ENCODE measurements at places on chromosomes 2 and 18.
A peak's percentile ranks its signal among the peaks of the same experiment; 100 is the strongest.

DNA sequence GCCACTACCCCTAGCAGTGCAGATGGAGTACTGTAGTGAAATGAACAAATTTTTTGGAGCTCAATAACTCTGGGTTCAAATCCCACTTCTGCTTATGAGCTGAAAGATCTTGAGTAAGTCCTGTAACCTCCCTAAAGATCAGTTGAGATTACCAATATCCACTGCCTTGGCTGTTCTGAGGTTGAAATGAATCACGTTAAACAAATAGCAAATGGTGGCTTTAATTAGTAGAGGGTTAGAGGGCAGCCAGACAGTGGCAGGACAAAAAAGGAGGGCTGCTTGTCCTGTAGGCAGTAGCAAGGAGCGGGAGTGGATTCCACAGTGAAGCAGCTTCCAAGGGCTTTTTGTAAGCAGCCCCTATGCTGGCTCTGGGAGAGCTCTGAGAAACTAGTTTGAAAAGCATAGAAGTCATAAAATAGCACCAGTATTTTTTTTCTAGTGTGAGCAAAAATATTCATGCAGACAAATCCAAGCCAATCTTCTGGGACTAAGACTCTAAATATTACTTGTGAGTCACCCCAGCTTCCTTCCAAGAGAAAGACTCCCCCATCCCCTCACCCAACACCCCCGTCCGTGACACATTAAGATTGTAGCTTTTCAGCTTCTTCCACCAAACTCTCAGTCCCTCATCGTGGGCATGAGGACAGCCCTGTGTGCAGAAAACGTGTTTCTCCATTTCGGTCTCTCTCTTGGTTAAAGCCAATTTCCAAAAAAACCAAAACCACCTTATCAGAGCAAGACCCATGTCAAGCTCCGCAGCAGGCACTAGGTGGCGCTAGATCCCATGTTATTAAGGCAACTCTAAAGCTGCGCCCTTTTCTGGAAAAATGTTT is 123.5 kb upstream of the LGALSL start:
- DNase-seq = peak; percentile 85

GRCh38 chr2:160909781-160910242 is 250.4 kb upstream of the TANK start:
- DNase-seq = no peak

DNA sequence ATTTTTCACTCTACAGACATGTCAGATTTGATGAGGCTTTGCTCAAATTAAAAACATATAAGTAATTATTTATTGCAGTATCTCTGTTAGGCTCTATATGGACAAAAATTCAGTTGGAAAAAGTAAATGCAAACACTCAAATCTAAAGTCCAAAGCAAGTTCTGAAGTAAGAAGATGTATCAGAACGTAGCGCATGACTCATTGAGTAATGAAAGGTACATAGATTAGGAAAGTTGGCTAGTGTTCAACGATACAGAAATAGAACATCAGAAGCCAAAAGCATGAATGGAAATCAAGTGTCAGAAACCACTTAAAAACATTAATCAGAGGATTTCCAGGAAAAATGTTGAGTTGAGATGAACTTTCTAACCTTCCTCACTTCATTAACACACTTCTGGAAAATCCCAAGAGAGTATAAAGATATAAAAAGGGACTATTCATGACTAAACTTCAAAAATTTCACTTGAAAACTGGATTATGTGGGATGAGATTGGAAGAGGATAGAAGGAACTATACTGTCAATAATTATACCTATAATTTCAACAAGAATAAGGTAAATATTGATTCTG is 494.1 kb downstream of the LRRTM4 start:
- DNase-seq = no peak

DNA sequence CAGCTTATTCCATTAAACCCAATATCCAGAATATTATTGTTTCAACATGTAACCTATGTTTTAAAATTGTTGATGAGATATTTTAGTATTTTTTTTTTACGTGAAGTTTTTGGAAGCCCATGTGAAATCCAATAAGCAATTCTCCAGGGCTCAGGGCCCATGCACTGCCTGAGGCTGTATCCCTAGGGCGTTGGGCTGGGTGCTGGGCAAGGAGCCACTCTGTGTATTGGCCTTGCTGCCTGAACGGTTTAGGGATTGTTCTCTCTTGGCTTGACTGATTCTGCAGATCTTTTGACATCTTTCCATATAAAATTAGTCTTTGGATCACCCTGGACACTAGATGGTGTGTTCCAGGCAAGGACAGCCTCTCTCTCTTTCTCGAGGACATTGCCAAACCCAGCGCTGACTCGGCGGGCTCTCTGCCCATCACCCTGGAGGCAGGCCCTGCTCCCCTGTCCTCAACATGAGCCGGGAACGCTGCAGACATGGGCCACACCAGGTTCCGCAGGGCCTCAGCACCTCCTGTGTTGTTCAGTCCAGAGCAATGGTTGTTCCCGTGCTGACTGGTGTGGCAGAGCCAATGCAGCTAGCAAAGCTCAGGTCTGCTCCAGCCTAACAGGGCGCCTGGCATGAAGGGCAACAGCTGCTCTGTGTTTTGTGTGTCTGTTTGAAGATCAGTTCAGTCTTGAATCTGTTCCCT is 163.0 kb downstream of the SEPTIN10 start:
- DNase-seq = no peak

DNA sequence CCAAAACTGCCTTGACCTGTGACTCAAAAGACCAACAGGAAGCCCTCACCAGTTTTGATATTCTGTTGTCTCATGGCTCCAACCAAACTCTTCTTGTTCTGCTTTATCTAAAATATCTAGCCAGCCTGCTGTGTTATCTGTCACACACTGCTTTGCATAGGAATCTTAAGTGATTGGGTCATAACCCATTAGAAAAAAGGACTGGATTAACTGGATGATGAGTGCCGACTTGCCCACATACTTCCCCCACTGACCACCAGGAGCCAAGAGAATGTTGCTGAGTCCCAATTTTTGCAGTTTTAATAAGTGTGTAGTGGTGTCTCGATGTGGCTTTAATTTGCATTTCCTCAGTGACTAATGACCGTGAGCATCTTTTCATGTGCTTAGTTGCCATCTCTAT is 6.5 kb downstream of the MOGAT1 start:
- DNase-seq = no peak

DNA sequence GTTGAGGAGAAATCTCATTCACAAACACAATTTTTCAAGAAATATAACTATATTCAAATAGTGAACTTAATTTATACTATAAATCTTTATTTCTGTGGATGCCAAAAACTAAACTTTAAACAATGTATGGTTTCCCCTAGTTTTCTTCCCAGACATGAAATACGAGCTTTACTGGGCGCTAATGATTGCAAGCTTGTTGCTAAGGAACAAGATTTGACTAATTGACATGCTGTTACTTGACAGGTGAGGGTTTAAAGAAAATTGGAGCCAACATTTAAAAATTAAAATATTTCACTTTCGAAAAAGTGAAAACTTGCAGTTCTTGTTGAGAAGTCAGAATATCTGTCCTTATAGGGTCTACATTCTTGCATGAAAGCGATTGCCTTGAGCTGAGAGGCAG is 381.0 kb downstream of the MEIS1 start:
- DNase-seq = no peak

GRCh38 chr2:80363330-80363729 is 58.8 kb upstream of the LRRTM1 start:
- no peak for DNase-seq

DNA sequence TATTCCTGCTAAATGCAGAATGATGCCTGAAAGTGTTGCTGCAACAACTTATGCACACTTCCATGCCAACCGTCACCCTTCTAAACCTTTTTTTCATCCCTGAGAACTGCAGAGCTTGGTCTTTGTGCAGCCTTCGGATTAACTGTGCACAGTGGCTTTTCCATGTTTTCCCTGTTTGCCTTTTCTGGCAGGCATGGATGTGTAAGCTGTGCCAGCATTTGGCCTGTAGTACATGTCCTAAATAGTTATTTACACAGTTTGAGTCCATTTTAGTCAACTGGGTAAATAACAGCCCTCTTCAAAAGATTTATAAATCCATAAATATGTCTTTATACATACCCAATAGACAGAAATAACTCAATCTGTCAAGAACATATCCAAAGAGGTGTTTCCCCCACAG is 31.5 kb downstream of the MEIS1 start:
- DNase-seq = no peak

GRCh38 chr2:239945751-239946561 is 79.2 kb downstream of the NDUFA10 start:
- no peak for DNase-seq

- DNase-seq = no peak
These were observed 7.6 kb upstream of the FARSB start for GRCh38 chr2:222663479-222663878.

GRCh38 chr2:197700960-197701359 is 4.2 kb upstream of the MARS2 start:
- no peak for DNase-seq

GRCh38 chr2:232488097-232488711 is 570 bp upstream of the ECEL1 start:
- DNase-seq = no peak

DNA sequence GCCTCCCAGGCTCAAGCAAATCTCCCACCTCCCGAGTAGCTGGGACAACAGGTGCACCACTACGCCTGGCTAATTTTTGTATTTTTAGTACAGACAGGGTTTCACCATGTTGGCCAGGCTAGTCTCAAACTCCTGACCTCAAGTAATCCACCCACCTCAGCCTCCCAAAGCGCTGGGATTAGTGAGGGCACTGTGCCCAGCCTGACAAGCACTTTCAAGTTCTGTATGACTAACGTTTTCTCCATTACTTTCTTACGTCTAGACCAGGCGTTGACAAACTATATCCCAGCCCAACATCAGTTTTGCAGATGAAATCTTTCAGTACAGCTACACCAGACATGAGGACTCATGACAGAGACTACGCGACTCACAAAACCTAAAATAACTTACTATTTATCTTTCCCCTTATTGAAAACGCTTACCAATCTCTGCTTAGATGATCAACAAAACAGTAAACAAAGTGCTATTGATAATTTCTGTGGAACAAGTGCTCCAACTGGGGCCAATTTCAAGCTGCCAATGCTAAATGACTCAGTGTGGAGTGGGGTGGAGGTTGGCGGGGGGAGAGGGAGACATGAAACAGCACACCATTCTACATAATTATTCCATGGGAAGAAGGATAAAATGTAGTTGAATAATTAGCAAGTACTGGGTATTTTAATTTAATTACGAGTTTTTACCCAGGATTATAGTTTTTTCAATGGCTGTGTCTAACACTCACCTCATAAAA is 59.1 kb downstream of the SAP130 start:
- DNase-seq = no peak

- peak; percentile 32 for DNase-seq
These were observed 72.1 kb downstream of the KLHL29 start for GRCh38 chr2:23456881-23457760.

- peak; percentile 87 for DNase-seq
These were observed 435.7 kb downstream of the ZEB2 start for GRCh38 chr2:144084114-144084661.

- no peak for DNase-seq
These were observed 17.0 kb upstream of the CYTIP start for GRCh38 chr2:157460897-157461296.

GRCh38 chr2:237752761-237753165 is 45.8 kb upstream of the RBM44 start:
- no peak for DNase-seq

GRCh38 chr18:54254265-54254758 is 15.0 kb upstream of the POLI start:
- peak; percentile 31 for DNase-seq

DNA sequence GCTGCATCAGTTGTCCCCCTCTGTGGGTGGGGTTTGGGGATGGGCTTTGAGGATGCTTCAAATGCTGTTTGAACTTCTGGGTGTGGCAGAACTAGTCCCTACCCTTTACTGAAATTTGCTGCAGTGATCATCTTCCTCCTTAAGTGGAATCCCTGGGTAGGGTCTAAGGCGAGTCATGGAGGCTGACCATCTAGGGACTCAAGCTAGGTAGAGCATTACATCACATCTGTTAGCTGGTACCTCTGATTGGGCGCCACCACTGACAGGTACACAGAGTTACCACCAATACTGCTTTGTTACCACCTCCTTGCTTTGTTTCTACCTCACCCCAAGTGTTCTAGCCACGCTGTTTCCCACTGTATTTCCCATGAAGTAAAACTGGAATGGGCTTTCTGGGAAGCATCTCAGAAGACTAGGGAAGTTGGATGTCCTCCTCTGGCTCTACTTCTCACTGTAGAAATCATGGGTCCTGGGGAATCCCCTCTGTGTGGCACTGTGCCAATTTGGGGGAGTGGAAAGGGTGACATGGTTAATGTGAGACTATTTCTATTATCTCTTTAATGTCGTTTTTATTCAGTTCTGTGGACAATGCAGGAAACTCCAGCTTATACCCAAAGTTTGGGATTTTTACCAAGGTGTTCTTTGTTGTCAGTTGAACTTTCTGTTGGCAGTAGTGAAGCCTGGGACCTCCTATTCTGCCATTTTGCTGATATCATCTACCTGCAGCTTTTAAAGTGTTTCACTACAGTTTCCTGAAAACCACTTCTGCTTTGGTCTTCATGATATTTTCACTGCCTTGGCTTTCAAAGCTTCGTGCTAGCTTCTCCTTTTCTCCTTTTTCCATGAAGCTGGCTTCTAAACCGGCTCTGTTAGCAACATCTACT is 14.5 kb upstream of the SULT1C4 start:
- DNase-seq = no peak

- no peak for DNase-seq
These were observed at the start of gene FOXI3 for GRCh38 chr2:88452565-88452905. Gene FOXI3 (minus strand): TSS chr2:88452693. CDS start chr2:88452535, 158 bp downstream.

GRCh38 chr2:39152504-39152903 is 31.7 kb upstream of the SOS1 start:
- no peak for DNase-seq

DNA sequence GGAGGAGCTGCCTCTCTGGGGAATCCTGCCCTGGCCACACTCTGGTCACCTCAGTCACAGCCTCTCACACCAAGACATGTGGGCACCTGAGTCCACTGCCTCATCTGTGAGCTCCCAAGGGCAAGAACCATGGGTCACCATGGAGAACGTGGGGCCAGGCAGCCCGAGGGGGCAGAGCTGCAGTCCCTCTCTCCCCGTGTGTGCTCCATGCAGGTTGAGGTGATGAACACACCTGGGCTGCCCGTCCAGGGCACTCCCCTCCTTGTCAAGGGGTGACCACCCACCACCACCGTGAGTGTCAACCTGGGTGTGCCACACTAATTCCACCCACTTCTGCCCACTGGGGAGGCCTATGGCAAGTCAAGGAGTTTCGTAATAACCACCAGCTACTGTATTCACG is 159.6 kb upstream of the RAB6C start:
- DNase-seq = no peak

GRCh38 chr2:147567136-147567535 is 277.7 kb upstream of the ACVR2A start:
- peak; percentile 53 for DNase-seq

DNA sequence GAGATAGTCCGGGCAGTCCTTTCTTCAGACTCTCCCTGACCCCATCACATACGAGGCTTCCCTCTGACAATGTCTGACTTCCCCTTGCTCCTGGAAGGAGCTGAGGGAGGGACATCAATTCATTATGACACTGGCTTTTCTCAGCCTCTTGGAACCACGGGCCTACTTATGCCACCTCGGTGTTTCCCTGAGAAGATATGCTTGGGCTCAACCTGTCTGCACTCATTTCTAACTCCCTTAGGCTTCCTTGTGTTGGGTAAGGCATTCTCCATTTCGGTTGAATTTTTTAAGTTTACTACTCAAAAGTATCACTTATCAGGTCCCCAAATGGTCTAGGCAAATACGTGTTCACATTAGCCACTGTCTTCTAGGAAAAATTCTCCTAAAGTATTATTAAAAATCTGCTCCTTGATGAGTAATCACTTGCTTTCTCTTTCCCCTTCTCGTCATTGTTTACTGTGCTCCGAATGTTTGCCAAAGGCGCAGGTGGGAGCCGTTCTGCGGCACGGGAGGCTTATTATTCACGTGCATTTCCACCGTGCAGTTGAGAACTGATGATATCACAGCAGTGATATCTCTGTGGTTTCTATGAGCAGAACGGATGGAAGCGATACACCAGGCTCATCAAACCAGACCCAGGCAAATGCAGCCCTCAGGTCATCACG is 33.1 kb downstream of the ARL4C start:
- DNase-seq = no peak
